ENCODE measurements at places on chromosomes 6 and 20. TPM values are rescaled to one million over a fixed set of nuclear protein-coding genes. Genes with fewer than 3 reads are reported as not detected.

- H3K36me3 ChIP-seq = no peaks in the 10 kb centered on the region
- DNase-seq = no peak
- H3K4me3 ChIP-seq = no peak overlapping the region
Observed at GRCh38 chr20:15336536-15336935, 999.1 kb upstream of the FLRT3 start.

DUSP15 gene
- total RNA-seq = not detected

SUN5 gene
- not detected for total RNA-seq

DNA sequence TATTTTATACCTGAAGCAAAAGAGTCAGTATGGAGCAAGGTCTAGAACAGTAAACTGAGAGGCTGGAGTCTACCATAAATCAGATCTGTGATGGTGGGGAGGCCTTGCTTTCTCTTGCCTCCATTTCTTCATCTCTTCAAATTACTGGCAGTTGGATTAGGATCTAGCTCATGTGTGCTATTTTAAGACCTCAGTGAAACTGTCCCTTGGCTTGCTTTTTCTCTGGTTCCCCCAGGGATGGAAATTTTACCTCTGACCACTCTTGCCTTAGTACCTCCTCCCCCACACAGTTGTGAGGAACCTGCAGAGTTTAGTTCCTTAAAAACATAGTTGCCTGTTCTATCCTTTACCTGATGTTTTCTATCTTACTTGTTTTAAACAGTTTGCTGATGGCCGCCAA is 8.5 kb downstream of the TMEM14B start:
- H3K4me1 ChIP-seq = peaks cover 17% of the 10 kb centered on the region
- no peak for DNase-seq
- no peak overlapping the region for H3K4me3 ChIP-seq
- peaks cover 56% of the 10 kb centered on the region for H3K36me3 ChIP-seq
- no peaks in the 10 kb centered on the region for H3K27me3 ChIP-seq

CGA gene
- not detected for total RNA-seq

DNA sequence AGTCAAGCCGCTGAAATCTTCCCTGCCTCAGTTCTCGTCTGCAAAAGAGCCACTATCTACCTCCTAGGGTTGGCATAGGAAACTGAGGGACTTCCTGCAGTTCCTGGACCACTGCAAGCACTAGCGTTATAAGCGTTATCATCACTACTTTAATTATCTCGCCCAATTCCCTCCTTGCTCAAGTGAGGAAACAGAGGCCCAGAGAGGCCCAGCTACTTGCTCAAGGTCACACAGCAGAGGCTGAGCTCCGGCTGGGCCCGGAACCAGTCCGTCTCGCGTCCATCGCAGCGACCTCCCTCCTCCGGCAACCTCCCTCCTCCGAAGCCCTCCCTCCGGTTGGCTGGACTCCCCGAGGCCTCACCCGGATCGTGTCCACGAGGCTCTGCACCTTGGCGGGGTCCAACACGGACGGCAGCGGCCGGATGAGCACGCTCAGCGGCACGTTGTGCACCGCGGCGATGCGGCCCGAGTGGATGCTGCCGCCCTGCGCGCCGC is 338 bp downstream of the SRXN1 start:
- peak overlapping the region; percentile 67 for H3K27ac ChIP-seq
- peaks cover 13% of the 10 kb centered on the region for H3K36me3 ChIP-seq
- H3K4me3 ChIP-seq = peak overlapping the region; percentile 78
- peaks cover 20% of the 10 kb centered on the region for H3K27me3 ChIP-seq
